ENCODE measurements at places on chromosomes 2 and 18.

GRCh38 chr2:24054366-24055010 lies 4.9 kb downstream of the FKBP1B start:
- no peak for DNase-seq

DNA sequence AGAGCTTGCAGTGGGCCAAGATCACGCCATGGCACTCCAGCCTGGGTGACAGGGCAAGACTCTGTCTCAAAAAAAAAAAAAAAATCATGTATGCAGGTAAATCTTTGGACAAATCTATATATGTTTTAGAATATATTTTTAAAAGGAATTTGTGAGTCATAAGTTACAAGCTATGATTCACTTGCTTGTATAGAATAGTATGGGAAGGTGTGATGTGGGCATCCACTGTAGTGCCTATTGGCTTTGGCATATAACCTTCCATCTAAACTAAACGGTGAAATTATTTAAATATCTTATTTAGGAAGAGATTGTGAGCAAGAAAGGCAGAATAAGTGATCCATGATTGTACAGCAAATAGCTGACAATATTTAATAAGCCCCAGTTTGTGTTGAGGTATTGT lies 261.1 kb downstream of the GALNT13 start:
- no peak for DNase-seq

DNA sequence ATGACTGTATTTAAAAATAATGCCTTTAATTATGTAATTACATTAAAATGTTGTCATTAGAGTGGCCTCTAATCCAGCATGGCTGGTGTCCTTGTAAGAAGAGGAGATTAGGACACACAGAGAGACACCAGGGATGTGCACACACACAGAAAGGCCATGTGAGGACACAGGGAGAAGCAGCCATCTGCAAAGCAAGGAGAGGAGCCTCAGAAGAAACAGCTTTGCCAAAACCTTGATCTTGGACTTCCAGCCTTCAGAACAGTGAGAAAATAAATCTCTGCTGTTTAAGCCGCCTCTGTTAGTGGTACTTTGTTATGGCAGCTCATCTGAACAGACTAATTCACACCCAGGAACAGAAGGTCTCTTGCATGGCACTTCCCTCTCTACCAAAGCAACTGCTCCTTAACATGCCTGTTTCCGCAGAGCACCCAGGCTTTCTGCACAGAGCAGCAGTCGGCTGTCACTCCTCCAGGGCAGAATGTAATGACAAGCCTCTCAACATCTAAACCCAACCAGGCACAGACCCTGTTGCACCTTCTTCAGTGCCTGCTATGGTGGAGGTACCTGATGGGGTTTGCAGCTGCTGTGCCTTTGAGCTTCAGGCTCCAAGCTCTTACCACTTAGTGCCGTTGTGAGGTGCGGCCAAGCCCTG lies 377.7 kb downstream of the TDRD15 start:
- DNase-seq, result peak; percentile 14

GRCh38 chr2:160175169-160176134 lies 24.6 kb downstream of the ITGB6 start:
- peak; percentile 59 for DNase-seq

DNA sequence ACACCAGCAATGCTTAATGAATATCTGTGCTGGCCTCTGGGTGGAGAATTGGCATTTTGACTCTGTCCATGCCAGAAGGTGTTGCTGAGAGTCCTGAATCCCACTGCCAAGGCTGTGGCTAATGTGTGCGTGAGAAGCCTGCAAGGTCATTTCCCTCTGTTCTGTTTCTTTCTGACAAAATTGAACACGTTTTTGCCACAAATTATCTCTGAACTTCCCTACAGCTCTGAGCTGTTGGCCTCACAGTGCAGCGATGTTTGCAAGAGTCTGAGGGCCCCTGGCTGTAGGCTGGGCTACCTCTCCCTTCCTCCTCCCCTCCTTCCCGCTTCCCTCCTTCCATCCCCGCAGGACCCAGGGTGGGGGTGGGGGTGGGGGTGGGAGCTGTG lies 154.1 kb upstream of the HS6ST1 start:
- no peak for DNase-seq

- no peak for DNase-seq
Measured at GRCh38 chr2:230010501-230010900, 58.2 kb downstream of the SLC16A14 start.

DNA sequence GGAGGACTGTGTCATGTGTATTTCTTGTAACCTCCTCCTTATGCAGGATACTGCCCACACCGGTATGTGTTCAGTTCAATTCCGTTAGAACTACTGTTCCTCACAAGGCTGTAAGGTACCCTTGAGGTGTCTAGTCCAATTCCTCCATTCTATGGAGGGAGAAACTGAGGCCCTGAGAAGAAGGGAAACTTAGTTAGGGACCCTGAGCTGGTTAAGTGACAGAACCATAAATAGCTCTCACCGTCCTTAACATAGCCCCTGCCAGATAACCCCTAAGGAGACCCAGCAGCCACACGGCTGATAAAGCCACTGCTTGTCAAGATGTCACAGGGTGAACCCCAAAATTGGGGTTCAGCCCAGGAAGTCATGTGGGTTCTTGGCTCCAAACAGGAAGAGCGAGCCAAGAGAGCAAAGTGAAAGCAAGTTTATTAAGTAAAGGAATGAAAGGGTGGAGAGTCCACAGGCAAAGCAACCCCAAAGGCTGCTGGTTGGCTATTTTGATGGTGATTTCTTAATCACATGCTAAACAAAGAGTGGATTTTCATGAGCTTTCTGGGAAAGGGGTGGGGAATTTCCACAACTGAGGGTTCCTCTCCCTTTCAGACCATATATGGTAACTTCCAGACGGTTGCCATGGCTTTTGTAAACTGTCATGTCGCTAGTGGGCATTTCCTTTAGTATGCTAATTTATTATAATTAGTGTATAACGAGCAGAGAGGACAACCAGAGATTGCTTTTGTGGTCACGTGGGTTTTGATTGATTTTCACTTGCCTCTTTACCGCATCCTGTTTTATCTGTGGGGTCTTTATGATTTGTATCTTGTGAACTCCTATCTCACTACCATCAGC lies 83.4 kb upstream of the RTN4 start:
- no peak for DNase-seq

GRCh38 chr2:25294573-25295462 lies 46.9 kb downstream of the DNMT3A start:
- no peak for DNase-seq

DNA sequence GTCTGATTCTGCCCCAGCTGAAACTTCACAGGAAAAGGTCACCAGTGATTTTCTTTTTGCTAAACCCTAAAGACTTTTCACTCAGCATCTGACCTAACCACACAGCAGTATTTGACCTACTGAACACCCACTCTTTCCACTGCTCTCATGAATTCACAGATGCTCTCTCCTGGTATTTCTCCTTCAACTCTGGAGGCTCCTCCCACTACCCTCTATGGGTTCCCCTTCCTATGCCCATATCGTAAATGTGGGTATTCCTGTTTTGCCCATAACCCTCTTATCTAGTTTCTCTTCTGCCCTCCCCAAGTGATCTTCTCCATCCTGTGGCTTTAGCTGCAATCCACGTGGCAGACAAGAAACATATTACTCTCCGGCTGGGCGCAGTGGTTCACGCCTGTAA lies 7.6 kb downstream of the PLEKHM3 start:
- DNase-seq, result no peak

GRCh38 chr2:234334151-234334550 lies 162.7 kb downstream of the ARL4C start:
- DNase-seq, result peak; percentile 56

GRCh38 chr2:86790676-86791572 lies at the start of gene CD8A:
Gene CD8A, minus strand, starts transcription at chr2:86790913. Its CDS starts 88 bp downstream, at chr2:86790825.
- peak; percentile 69 for DNase-seq

DNA sequence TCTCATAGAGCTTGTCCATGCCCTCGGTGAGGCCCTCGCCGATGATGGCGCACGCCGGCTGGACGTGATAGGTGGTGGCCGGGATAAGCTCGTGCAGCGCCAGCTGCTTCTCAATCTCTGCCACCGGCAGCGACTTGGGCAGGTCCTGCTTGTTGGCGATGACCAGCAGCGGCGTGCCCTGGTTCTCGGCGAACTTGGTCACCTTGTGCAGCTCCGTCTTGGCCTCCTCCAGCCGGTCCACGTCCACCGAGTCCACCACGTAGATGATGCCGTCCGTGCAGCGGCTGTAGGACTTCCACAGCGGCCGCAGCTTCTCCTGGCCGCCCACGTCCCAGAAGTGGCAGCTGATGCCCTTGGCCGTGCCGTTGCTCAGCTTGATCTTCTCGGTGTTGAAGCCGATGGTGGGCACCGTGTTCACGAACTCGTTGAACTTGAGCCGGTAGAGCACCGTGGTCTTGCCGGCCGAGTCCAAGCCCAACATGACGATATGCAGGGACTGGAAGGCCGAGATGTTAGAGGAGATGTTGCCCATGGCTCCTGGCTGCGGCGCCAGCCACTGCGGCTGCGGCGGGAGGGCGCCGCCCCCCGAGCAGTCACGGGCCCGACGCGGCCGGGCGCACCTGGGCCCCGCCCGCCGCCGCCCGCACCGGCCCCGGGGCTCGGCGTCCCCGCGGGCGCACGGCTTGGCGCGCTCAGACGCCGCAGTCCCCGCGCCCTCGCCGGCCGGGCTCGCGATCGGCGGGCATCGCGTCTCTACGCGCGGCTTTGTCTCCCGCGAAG lies 636 bp downstream of the ARL4C start:
- DNase-seq, result peak; percentile 84

GRCh38 chr18:76803413-76803812 lies 18.9 kb upstream of the ZNF236 start:
- no peak for DNase-seq

DNA sequence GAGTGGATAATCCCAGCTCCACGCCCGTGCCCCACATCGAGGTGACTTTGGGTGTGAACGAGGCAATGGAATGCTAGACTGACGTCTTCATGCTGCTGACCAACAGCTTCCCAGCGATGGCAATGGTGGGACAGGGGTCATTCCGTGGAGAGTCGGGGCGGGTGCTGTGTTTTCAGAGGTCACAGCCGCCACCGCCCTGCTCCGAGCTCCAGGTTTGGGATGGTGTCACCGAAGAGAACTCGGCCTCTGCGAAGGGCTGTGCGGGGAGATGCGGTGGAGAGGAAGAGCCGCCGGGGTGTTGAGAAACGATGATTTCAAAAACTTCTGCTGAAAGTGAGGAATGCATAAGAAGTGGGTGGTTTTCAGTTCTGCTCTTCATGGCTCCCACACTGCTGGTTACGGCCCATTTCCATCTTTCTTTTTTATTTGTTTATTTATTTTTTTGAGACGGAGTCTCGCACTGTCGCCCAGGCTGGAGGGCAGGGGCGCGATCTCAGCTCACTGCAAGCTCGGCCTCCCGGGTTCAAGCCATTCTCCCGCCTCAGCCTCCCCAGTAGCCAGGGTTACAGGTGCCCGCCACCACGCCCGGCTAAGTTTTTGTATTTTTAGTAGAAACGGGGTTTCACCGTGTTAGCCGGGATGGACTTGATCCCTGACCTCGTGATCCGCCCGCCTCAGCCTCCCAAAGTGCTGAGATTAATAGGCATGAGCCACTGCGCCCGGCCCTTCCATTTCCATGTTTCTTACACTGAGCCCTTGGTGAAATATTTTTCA lies 142.6 kb downstream of the RTP5 start:
- DNase-seq, result no peak

GRCh38 chr2:182404975-182405561 lies 21.8 kb downstream of the PDE1A start:
- no peak for DNase-seq

GRCh38 chr2:20401489-20401835 lies 45.4 kb upstream of the RHOB start:
- no peak for DNase-seq

GRCh38 chr2:79993144-79993543 lies 311.4 kb downstream of the LRRTM1 start:
- DNase-seq, result no peak

- peak; percentile 50 for DNase-seq
Measured at GRCh38 chr2:66364495-66365333, 70.2 kb upstream of the MEIS1 start.

DNA sequence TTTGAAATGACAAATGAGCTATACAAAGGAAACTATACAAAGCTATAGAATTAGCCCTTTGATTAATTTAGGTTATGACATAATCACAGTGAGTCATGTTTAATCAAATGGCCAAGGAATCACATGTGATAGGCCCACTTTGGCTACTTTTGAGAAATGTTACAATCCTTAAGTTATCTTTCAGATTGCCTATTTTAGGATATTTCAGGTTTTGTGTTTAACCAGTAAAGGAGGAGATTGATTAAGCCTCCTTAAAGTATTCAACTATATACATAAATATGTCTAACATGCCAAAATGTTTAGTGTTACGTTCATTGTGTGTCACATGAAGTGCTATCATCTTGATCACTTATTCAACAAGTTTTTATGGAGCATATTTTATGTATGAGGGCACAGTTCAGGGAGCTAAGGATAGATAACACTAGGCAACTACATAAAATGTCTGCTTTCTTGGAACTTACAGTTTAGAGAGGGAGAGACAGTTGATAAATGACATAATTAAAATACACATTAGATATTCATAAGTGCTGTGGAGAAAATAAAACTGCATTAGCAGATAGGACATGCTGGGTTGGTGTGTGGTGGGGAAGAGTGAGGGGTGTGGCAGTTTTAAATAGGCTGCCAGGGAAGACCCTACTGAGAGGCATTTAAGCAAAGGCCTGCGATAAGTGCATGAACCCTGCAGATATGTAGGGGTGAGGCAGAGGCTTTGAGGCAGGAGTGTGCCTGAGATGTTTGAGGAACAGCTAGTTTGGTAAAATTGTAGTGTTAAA lies 77.2 kb downstream of the LTBP1 start:
- no peak for DNase-seq

DNA sequence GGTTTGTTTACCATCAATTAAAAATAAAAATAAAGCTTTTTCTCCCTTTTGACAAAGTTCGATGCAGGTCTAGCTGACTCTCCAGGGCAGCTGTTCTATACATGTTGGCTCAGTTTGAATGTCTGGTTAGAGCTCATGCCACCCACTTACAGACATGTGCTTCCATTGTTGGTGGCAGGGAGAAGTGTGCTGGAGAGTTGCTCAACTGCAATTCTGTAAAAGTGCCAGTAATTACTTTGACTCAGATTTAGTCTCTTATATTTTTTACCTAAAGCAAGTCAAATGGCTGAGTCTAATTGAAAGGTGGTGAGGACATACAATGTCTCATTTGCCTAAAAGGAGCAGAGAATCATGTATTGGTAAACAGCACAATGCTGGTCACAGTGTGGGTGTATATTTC lies 609.1 kb upstream of the SYT4 start:
- DNase-seq, result no peak

GRCh38 chr18:73316513-73316912 lies 448.7 kb upstream of the NETO1 start:
- no peak for DNase-seq

DNA sequence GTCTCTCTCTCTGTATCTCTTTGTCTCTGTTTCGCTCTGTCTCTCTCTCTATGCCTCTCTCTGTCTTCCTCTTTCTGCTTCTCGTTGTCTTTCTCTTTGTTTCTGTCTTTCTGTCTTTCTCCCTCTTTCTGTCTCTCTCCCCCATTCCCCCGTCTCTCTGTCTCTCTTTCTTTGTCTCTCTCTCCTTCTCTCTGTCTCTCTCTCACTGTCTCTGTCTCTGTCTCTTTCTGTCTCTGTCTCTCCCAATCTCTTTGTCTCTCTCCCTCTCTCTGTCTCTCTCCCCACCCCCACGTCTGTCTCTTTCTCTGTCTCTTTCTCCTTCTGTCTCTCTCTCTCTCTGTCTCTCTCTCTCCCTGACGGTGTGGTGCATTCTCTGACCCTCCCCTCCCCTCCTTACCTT lies 71.9 kb upstream of the ZNF516 start:
- no peak for DNase-seq

All from eye (tissue), 1 donor.